ENCODE measurements at places on chromosomes 2 and 18.
A peak's percentile ranks its signal among the peaks of the same experiment; 100 is the strongest.

- DNase-seq, result no peak
These were observed 25.8 kb upstream of the SRD5A2 start for GRCh38 chr2:31606509-31606908.

DNA sequence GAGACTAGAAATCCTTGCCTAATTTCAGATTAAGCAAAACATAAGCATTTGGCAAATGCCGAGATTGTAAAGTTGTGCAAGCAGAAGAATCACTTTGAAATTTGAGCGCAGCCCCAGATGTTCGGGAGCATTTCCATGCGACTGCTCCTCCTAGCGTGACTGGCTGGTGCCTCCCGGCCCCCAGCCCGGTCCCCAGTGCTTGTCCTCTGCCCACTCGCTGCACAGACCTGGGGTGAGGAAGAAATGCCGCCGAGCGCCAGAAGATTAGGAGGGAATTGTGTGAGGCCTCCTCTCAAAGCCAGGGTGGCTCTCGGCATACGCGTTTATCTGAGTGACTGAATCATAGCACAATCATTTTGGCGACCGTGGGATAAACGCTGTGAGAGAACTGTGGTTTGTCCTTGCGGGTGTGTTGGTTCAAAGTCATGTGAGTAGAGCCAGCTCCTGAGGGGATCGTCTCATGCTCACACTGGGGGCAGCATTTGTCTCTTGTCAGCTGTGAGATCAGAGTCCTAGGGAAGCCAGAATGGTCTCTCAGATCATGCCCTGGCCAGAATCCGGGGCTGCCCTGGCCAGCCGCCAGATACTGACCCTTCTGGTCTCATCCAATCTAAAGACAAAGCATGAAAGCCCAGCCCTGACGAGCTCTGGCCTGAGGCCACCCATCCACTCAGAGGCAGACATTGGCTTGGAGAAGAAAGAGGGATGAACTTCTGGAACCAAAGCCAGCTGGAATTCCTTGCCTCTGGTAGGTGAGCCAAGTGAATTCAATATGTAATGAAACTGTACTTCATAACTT, 189.3 kb downstream of the SH3RF3 start:
- DNase-seq, result peak; percentile 92

DNA sequence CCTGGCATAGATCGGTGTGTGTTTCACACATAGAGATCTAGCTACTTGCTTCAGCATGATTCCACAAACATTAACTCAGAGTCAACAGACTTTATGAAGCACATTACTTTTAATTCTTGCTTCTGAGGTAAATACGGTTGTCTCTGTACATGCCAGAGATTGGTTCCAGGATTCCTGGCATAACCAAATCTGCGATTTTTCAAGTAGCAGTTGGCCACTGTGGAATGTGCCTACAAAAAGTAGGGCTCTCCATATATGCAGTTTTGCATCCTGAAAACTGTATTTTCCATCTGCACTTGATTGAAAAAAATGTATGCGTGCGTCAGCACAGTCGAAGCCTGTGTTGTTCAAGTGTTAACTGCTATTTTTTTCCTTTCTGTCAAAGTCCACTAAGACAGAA, 85.0 kb downstream of the ZAP70 start:
- no peak for DNase-seq

- DNase-seq, result no peak
These were observed 466.6 kb downstream of the LPIN1 start for GRCh38 chr2:12212841-12213597.

- DNase-seq, result no peak
These were observed 53.2 kb upstream of the CYRIA start for GRCh38 chr2:16718576-16719484.

DNA sequence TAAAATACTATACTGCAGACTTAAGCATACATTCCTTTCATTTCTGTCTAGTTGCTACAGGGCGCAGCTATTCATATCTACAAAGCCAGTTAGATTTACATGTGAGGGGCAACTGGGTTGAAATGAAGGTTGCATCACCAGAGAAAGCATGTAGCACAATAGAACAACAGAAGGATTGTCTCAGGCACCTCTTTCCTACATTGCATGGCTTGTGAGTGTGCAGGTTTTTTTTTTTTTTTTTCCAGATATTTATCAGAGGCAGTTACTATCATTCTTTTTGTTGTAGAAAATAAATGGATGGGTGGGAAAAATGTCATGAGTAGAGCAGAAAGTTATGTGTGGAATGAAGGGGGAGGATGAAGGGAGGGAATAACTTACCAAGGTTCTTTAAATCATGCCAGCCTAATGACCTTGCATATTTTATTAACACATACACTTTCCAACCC, 86.8 kb downstream of the ERBB4 start:
- DNase-seq, result no peak

Measured in right atrium auricular region (tissue), 2 donors.